ENCODE measurements at places on chromosomes 2 and 18.

GRCh38 chr18:72171596-72171995 lies 372.5 kb downstream of the CBLN2 start:
- no peak for DNase-seq

DNA sequence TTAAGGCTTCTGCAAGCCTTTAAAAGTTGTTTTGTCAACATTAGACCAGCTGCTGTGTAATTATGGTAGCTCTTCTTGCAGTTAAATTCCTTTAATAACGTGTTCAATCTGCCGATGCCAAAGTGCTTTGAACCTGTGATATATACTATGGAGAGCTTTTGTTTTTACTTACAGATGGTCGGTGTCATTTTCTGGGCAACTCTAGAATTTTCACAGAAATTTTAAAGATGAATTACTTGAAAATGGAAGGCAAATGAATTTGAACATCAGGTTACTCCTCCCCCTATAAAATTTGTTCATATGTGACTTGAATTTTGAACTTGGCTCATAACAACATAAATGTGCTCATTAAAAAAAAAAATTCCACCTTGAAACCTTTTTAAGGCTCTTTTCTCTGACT lies 23.0 kb downstream of the LYPD6 start:
- no peak for DNase-seq

DNA sequence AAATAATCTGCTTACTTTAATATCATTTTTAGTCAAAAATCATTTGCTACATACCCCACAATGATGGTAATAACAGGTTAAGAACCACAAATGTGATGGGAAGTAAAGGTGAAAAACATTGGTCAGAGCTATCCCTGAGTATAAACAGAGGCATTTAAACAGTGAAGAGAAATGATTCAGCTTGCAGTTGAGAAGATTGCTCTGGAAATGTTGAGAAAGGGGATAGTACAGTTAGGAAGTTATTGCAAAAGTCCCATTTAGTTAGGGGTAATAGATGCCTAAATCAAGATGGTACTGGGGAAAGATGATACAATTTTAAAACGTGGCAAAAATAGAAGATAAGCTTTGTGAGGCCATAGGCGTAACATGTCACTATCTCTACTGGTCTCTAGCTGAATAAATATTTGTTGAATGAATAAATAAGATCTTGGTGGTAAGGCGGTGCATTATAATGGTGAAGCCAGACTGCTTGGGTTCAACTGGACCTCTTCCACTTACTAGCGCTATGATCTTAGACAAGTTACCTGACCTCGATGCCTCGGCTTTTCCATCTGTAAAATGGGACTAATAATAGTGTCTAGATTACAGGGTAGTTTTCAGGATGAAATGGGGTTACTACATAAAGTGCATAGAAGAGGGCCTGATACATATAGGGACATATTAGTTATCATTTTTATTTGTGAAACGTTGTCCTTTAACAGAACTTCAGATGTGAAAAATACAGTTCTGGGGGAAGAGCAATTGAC lies 2.0 kb upstream of the BZW1 start:
- no peak for DNase-seq

DNA sequence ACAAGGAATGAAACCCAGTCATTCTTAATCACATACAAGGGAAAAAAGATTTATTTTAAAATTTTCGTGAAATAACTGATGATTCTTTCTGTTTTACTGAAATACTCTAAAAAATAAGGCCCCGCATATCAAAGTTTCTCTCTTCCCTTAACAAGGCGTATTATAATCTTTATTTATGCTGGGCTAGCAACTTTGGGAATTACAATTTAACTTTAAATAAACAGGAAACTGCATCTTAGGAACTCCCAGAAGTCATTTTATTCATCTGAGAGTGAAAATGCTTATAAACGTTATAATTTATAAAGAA lies 166.7 kb downstream of the TCF4 start:
- DNase-seq, result no peak

DNA sequence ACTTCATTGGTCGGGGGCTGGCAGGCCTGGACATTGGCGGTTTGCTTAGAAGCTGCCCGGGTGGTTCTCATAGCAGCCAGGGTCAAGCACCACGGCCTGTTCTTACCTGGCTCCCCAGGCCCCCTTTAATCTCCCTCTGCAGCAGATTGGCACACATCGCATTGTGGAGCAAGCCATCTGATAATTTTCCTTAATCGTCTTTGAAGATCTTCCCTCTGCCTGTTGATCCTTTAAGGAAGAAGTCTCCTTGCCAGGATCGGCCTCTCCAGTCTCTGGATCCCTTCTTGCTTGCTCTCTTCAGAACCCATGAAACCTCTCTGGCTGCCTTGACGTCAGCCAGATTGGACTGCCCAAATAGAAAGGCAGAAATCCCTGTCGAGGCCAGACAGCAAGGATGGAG lies 75.8 kb downstream of the NEDD4L start:
- no peak for DNase-seq

DNA sequence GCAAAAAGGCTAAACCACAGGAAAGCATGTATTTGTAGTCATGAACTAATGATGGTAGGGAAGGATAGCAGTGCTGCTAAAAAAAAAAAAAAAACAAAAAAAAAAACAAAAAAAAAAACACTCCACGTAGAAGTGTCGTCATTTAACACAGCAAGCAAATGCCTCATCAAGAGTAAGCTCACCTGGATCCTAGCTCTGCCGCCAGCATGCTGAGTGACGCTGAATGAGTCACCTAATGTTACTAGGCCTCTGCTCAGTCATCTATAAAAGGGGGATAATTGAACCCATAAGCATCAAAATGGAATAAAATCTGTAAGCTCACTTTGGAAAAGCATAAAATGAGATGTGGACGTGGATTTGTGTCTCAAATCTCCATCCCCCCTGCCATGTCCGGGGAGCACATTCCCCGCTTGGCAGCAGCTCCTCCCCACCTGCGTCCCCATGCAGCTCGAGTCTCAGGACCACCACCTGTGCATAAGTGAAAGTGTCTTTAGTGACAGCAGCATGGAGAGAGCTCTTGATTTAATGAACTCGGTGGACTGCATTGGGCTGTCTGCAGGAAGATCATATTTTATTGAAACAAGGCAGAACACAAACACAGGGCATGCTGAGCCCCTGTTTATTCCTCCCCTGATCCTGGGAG lies 427.5 kb downstream of the LRATD1 start:
- DNase-seq, result no peak

GRCh38 chr2:46493241-46493970 lies 14.0 kb downstream of the TMEM247 start:
- no peak for DNase-seq

DNA sequence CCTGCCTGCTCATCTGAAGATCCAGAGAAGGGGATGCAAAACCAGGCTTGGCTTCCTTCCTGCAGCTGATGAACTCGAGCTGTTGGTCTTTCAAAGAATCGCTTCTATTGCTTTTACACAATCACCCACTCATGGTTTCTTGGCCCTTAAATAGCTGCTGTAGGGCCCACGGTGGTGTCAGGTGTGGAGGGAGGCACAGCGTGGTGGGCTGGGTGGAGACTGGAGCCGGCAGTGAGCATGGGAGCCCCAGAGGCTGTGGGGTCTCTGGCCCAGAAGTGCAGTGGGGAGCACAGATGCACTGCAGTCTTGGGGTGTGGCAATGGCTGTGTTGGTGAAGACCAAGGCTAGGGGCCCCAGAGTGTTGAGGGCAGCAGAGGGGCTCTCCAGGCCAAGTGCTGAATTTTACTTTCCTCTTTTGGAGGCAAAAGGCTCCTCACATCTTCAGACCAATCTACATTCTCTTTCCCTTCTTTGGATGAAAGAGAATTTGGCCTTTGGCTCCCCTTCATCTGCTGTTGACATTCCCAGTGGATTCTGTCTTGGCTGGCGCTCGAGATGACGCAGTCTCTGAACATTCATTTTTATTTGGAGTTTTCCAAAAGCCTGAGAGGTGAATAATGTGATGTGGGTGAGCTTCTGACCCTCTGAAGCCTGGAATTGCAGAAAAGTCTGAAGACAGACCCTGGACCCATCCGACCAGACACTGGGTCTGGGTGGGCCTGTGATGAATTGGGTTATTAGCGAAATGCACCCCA lies 70.1 kb upstream of the ASB18 start:
- no peak for DNase-seq

GRCh38 chr2:45000341-45000901 lies 8.8 kb downstream of the SIX2 start:
- DNase-seq, result no peak

DNA sequence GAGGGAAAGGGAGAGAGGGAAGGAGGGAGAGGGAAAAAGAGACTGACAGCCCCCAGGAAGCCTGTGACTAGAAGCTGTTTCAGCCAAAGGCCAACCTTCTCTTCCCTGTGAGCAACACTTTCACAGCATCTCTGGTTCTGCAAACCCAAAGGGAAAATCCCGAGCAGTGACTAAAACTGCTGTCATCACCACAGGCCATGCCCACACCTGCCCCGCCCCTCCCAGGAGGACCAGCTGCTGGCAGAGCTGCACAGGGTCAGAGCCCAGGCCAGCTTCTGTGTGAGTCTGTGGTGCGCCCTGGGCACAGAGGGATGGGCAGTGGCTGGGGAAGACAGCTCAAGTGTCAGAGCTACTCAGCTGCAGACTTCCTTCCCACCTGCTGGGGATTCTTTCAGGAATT lies 64.9 kb upstream of the OTOS start:
- no peak for DNase-seq

DNA sequence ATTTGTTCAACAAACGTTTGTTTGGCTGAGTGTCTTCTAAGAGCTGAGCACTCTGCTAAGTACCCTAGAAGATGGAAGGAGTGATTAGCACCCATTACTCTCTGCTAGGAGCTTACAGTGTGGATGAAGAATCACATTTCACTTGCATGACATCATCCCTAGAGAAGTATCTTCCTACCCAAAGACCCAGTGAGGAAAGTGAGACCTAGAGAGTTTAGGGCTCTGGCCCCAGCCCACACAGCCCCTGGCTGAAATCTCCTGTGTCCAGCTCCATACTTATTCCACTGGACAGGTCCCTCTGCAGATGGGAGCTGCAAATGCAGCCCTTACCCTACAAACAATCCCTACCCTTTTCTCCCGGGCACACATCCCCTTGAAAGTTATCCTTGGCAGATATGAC lies 26.8 kb upstream of the EPAS1 start:
- no peak for DNase-seq

- DNase-seq, result no peak
Measured at GRCh38 chr18:34397286-34397896, 172.7 kb upstream of the NOL4 start.

- DNase-seq, result no peak
Measured at GRCh38 chr2:238898534-238899281, 50.8 kb downstream of the TWIST2 start.

GRCh38 chr18:48325115-48325665 lies 84.0 kb downstream of the ZBTB7C start:
- no peak for DNase-seq
